Cardiac septum (tissue), 1 donor: ENCODE measurements at places on chromosomes 5 and 9.

GRCh38 chr5:149151717-149152116 lies 10.4 kb downstream of the ABLIM3 start:
- DNase-seq = no peak

DNA sequence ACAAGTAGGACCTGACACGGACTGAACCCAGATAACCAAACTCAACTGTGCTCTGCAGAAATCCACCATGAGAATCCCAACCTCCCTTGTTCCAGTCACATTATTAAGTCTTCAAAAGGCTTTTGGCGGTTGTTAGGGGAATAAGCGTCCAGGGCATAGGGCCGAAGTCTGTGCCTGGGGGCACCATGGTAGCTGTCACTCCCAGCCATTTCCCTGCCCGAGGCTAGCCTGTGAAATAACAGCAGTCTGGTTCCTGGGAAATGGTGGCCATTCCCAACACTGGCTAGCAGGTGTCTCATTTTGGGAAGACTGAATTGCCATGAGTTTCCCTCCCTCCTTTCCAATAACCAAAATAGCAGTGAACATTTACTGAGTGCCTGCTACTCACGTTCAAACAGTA lies 122.2 kb downstream of the CRB2 start:
- no peak for DNase-seq

- DNase-seq = no peak
These were observed 69.1 kb downstream of the OTP start for GRCh38 chr5:77569409-77569808.

- DNase-seq = peak; percentile 82
These were observed 16.2 kb downstream of the MIGA2 start for GRCh38 chr9:129052592-129052991.

DNA sequence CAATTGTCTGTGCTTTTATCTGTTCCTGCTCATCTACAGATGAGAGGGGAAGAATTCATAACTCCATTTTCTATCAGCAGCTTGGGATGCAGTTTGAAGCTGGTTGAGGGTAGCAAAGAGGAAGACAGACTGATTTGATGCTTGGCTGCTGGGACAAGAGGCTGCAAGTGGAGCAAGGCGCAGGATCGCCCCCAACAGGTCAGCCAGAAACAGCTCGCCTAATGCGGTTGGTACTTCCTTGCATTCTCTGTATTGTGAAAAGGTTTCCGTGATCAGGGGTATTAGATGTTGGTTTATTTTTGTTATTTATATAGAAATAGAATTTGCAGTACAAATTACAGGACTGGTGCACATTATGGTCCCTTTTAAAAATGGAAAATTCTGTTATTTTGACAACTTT lies 40.6 kb downstream of the ZNF883 start:
- DNase-seq = no peak
